ENCODE measurements at places on chromosomes 5 and 9. TPM values are rescaled to one million over a fixed set of nuclear protein-coding genes. Genes with fewer than 3 reads are reported as not detected.

- DNase-seq = no peak
These were observed 241.2 kb downstream of the PIK3R1 start for GRCh38 chr5:68456756-68457217.

Gene GHR
- 10.9 TPM for total RNA-seq

Gene CNTNAP3
- 18.9 TPM for total RNA-seq

- DNase-seq = no peak
These were observed 26.3 kb downstream of the SEMA5A start for GRCh38 chr5:9519537-9519936.

Gene GAPT
- 0.20 TPM for total RNA-seq

- no peak for DNase-seq
These were observed 28.8 kb upstream of the MELK start for GRCh38 chr9:36543916-36544315.

DNA sequence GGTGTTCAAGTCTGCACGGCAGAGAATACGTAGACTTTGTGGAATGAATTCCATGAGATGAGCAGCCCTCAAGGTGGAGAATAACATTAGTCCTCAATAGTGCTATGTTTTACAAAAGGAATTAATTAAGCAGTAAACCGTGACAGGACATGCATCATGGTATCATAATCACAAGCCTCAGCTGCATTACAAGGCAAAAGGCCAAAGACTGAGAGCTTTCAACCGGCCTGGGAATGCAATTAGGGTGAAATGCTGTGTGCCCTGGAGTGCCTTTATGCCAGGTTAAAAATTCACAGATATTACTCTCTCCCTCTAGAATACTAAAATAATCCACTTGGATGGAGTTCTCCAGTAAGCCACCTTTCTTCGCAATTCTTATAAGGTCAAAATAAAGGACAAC is 270.6 kb downstream of the MLLT3 start:
- DNase-seq = no peak

All from right atrium auricular region (tissue), 2 donors.